ENCODE measurements at places on chromosomes 11 and 22.

DNA sequence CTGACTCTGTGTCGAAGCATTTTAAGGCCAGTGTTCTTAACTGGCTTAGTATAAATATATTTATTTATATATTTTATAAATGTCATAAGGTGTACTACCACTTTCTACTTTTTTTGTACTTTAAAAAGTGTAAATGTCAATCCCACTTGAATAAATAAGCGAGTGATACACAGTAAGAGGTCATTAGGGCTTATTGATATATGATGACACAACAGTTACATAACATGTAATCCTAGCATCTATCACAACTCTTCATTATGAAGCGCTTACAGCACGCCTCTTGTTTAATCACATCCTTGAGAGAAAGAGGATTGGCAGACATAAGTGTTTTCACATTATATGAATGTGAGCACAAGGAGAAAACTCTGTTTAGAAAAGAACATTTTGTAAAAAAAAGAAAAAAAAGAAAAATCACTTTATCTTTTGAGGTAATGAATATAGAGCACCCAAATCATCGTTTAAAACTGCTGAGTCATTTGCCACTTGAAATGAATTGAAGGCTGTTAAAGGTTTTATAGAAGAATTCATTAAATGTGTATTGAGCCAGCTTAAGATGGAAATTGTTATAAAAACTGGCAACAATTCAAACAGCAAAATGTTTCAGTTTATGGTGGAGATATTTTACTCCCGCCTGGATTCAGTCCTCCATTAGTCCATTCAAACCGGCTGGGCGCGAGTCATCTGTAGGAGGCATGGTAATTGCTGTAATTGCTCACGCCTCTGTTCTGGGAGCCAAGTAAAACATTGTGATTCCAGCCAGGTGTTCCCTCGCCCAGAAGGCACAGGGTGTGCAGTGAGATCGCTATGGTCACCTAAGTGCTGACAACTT, 627.3 kb upstream of the KIRREL3 start:
- no peak for DNase-seq
- no peak overlapping the region for H3K4me3 ChIP-seq
- H3K27ac ChIP-seq = no peak overlapping the region
- no peaks in the 10 kb centered on the region for H3K27me3 ChIP-seq
- H3K4me1 ChIP-seq = no peaks in the 10 kb centered on the region

GRCh38 chr11:1267441-1268100, 41.9 kb downstream of the TOLLIP start:
- no peak overlapping the region for H3K4me3 ChIP-seq

DNA sequence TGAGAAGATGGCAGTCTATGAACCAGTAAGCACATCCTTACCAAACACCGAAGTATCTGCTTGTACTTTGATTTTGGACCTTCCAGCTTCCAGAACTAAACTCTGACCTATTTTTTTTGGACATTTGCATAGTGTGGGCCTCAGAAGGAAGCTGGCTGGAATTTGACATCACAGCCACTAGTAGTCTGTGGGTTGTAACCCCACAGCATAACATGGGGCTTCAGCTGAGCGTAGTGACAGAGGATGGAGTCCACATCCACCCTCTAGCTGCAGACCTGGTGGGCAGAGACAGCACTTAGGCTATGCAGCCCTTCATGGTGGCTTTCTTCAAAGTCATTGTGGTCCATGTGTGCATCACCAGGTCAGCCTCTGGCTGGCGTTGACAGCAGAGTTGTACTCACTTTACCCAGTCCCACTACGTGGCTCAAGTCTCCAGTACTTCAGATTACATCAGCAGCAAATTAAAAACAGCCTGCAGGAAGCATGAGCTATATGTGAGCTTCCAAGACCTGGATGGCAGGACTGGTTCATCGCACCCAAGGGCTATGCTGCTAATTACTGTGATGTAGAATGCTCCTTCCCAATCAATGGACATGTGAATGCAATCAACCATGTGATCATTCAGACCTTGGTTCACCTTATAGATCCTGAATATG, 58.6 kb upstream of the VPREB1 start:
- no peaks in the 10 kb centered on the region for H3K4me1 ChIP-seq
- H3K36me3 ChIP-seq = no peaks in the 10 kb centered on the region
- H3K4me3 ChIP-seq = no peak overlapping the region
- no peaks in the 10 kb centered on the region for H3K27me3 ChIP-seq
- DNase-seq = no peak

GRCh38 chr11:20315800-20316199, 47.7 kb upstream of the HTATIP2 start:
- no peak overlapping the region for H3K27ac ChIP-seq
- DNase-seq = no peak
- H3K27me3 ChIP-seq = no peaks in the 10 kb centered on the region
- no peaks in the 10 kb centered on the region for H3K4me1 ChIP-seq
- H3K36me3 ChIP-seq = no peaks in the 10 kb centered on the region
- no peak overlapping the region for H3K4me3 ChIP-seq

GRCh38 chr11:72776844-72777754, 16.7 kb downstream of the STARD10 start:
- no peaks in the 10 kb centered on the region for H3K36me3 ChIP-seq
- H3K27ac ChIP-seq = no peak overlapping the region
- H3K4me3 ChIP-seq = no peak overlapping the region
- DNase-seq = no peak
- H3K27me3 ChIP-seq = no peaks in the 10 kb centered on the region
- peaks cover 43% of the 10 kb centered on the region for H3K4me1 ChIP-seq

GRCh38 chr11:1458340-1459218, 28.0 kb downstream of the MOB2 start:
- peak overlapping the region; percentile 69 for H3K27ac ChIP-seq
- H3K4me3 ChIP-seq = no peak overlapping the region
- no peaks in the 10 kb centered on the region for H3K27me3 ChIP-seq
- H3K4me1 ChIP-seq = peaks cover 36% of the 10 kb centered on the region
- DNase-seq = peak; percentile 25

DNA sequence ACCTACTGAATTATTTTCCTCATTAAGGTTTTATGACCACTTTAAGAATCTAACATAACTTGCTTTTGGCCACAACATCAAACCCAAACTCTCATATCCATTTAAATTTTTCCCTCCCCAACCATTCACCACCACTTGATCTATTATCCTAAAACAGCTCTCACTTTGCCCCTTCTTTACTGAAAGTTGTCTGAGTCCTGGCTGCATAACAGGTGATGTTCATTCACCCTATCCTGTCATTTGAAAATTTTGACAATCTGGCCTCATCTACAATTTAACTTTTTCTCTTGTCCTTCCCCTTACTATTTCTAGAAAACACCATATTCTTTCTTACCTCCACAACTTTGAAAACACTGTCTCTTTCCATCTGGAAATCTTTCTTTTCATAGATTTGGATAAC, 89.3 kb downstream of the BDNF start:
- H3K4me3 ChIP-seq = no peak overlapping the region
- H3K27ac ChIP-seq = no peak overlapping the region
- no peak for DNase-seq
- no peaks in the 10 kb centered on the region for H3K36me3 ChIP-seq
- H3K27me3 ChIP-seq = no peaks in the 10 kb centered on the region

DNA sequence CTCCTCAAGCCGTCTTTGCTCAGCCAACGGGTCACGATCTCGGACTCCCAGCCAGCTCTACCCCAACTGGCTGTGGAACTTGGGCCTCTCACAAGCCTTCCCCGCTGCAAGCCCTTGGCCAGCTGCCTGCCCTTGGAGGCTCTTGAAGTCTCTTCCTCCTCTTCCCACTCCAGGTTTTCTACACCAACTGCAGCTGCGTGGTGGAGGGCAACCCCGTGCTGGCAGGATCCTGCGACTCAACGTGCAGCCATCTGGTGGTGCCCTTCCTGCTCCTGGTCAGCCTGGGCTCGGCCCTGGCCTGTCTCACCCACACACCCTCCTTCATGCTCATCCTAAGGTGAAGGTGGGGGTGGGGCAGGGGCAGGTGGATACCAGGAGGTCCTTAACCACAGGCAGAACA, 40.5 kb upstream of the TPBGL start:
- H3K27ac ChIP-seq = no peak overlapping the region
- H3K36me3 ChIP-seq = no peaks in the 10 kb centered on the region
- no peak overlapping the region for H3K4me3 ChIP-seq
- H3K4me1 ChIP-seq = peaks cover 8% of the 10 kb centered on the region
- no peak for DNase-seq

Measured in thoracic aorta (tissue), 2 donors.